ENCODE measurements at places on chromosomes 1 and 21.
A peak's percentile ranks its signal among the peaks of the same experiment; 100 is the strongest.

DNA sequence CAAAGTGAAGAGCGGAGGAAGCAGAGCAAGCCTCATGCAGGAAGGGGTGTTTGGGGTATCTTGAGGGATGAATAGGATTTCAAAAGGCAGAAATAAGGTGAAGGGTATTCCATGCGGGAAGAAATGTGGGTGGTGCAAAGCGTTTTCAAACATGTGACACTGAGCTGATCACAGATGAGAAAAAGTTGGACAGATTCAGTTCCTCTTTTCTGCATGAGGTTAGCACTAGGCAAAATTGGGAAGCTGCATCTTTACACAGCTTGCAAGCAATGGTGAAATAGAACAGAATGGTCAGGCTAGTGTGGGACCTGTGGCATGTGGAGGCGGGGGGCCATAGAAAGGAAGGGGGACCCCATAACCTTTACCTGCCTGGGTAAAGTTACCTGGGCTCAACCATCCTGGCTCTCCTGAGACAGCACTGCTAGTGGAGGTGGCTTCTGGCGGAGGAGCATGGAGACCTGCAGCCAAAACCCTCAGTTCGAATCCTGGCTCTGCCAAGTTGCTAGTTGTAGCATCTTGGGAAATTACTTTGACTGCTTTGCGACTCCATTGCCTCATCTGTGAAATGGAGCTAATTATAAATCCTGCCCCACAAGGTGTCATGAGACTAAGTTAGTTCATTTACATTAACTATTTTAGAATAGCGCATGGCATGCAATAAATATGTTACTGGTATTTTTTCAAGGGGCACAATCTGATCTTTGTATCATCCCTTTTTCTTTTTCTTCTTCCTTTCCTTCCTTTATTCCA is 16.4 kb downstream of the KCNA10 start:
- DNase-seq = no peak

DNA sequence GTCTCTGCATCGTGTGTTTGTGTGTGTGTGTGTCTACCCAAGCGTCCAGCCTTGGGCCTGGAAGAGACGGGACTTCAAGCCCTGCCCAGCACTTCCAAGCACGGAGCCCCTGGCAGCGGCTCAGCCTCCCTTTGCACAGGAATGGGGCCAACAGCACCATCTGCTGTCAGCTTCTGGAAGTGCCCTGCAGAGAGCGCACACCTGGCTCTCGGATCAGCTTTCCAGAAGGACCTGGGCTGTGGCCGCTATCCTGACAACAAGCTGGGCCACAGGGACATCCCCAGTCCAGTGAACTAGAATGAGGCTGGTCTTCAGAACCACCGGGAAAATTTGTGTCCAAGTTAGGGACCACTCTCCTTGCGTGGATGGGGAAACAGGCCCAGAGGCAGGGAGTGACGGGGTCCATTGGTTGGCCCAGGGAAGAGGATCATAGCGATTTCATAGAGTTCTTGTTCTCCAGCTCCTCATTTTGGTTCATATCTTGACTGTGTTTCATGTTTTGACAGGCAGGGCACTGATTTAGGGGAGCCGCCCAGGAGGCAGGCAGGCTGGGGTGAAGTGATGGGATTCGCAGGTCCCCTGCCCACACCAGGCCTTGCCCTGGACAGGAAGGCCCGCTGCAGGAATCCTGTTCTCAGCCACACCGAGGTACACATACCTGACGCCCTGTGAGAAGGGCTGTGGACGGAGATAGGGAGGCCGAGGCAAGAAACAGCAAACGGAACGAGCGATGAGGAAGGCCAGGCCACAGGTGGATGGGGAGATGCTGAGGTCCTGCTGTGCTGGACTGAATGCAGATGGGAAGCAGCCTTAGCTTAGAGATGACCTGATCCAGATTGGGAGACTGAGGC is 38.4 kb downstream of the TAS1R2 start:
- peak; percentile 32 for DNase-seq

GRCh38 chr1:92481971-92482664 is 4.6 kb downstream of the GFI1 start:
- DNase-seq = no peak

DNA sequence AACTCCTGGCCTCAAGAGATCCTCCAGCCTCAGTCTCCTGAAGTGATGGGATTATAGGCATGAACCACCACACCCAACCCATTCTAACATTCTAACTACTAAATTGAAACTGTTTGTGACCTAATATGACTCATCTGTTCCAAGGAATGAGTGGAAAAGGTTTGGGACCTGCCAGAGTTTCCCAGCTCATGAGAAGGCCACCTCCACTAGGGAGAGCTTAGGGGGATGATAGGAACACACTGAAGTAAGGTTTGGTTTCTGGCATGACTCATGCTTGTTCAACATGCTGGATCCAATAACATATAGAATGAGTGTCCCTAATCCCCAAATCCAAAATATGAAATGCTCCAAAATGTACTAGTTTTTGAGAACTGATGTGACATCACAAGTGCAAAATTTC is 18.9 kb upstream of the SCAF4 start:
- DNase-seq = no peak

GRCh38 chr1:236748268-236748870 is 46.7 kb upstream of the MTR start:
- DNase-seq = no peak

All from HFF-Myc (cell line).